CD4-positive, alpha-beta T cell treated with Interleukin-1 beta for 1 hour (primary cell): ENCODE measurements at places on chromosomes 1 and 21.

DNA sequence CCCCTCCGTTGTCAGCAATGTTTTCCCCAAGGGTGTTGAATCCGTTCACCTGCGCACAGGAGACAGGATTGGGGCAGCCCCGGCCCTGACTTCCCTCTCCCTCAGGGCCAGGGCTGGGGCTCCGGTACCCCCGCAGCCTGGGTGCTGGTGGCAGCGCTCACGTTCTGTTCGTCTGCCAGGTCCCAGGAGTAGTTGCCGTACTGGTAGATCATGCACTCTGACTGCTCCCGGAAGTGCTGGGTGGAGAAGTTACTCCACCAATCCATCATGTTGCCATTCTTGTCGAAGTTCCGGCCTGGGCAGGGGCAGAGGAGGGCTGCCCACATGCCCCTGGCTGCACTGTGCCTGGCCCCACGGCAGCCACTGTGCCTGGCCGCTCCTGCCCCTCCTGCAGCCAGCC is 6.1 kb downstream of the PRXL2B start:
- no peak for DNase-seq

GRCh38 chr21:31283025-31283424 is 61.0 kb downstream of the TIAM1 start:
- peak; percentile 12 for DNase-seq

GRCh38 chr1:161013131-161013487 is 7.8 kb downstream of the F11R start:
- DNase-seq = no peak

DNA sequence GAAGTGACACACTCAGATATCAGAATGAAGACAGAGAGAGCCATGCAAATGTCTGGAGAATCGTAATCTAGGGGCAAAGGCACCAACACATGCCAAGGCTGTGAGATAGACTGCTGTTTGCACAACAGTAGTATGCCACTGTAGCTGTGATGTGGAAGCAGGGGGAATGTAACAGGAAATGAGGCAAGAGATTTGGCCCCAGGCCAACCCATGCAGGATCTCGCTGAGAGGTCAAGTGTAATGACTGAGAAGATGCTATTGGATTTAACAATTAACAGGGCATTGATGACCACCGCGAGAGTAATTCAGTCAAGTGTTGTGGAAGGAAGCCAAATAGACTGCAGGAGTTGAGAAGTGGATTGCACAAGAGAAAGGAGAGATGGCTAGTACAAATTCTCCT is 107.3 kb upstream of the ST6GALNAC5 start:
- DNase-seq = no peak

GRCh38 chr1:210339500-210339899 is 10.8 kb downstream of the HHAT start:
- no peak for DNase-seq

- DNase-seq = no peak
These were observed 5.2 kb downstream of the GIPC2 start for GRCh38 chr1:78051005-78051404.

- DNase-seq = no peak
These were observed 19.2 kb upstream of the RLF start for GRCh38 chr1:40141878-40142535.

GRCh38 chr1:206010060-206010459 is 6.9 kb upstream of the RAB7B start:
- DNase-seq = no peak

GRCh38 chr1:173995475-173995874 is 26.7 kb downstream of the RC3H1 start:
- no peak for DNase-seq

DNA sequence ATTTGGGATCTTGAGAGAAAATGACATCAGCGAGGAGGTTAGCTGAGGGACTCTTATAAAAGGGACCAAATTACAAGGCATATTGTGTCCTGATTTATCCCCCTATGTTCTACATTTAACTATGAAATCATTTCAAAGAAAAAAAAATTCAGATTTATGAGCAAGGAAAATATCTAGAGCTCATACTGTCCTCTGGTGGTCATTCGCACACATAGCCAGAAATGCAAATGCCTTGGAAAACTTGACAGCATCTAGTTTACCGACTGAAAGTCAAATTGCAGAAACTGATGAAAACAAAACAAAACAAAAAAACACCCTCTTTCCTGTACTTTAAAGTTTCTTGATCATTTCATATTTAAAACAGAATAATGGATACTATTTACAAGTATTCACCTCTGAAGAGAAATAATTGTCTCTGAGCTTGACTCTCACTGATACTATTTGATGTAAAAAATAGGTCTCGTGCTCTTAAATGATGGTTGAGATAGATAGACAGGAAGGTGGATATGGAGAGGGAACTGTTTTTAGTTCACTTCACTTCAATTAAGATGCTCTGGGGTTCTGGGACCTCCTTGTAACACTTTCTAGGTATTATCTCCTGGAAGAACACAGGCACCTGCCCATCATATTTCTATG is 253.8 kb downstream of the PCP4 start:
- DNase-seq = no peak

- no peak for DNase-seq
These were observed 32.4 kb downstream of the AHDC1 start for GRCh38 chr1:27571439-27572018.

- no peak for DNase-seq
These were observed 35.5 kb downstream of the ITGB3BP start for GRCh38 chr1:63487336-63488065.

DNA sequence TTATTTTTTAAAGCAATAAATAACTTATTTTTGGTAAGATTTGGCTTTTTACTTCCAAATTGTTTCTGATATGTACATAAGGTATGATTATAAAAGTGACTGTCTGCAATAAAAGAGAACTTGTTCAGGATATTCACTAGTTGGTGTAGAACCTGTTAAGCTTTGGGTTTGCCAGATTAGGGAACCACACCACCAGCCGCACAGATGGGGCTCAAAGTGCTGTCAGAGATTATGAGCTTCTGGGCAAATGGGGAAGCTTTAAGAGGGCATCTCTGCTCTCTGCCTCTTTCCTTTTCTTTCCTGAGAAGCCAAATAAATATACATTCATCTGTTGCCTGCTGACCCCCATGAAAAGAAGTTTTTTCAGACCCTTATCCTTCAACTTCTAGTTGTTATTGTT is 25.4 kb downstream of the IVNS1ABP start:
- DNase-seq = no peak

DNA sequence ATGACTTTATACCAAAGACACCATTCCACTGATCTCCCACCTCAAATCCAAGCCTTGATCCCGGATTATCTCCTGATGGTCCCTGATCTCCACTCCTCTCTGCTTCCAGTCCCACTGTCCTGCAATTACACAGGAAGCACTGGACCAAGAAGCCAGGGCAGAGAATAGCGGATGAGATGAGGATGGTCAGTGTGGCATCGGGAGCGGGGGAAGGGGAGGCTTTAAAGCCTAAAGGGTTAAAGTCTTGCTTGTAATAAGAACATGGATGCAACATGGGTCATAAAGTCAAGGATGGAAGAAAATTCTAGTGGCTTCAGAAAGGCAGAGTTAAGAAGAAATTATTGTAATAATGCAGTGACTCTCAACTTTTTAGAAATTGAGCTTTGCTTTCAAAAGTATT is 364.0 kb upstream of the DUSP10 start:
- no peak for DNase-seq

DNA sequence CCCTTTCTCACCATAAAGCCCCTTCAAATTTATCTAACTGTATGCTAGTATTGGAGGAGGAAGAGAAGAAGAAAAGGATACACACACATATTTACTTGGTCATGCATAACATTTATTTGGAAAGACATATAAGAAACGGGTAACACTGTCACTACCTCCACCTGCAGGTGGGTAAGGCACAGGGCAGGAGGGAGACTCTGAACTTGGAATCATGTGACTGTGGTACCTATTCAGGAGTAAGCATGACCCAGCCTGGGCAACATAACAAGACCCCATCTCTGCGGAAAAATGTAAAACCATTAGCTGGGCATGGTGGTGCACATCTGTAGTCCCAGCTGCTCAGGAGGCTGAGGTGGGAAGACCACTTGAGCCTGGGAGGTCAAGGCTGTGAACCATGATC is 1.4 kb upstream of the PADI6 start:
- DNase-seq = no peak

- no peak for DNase-seq
These were observed 18.7 kb downstream of the EXOSC10 start for GRCh38 chr1:11080931-11081330.

DNA sequence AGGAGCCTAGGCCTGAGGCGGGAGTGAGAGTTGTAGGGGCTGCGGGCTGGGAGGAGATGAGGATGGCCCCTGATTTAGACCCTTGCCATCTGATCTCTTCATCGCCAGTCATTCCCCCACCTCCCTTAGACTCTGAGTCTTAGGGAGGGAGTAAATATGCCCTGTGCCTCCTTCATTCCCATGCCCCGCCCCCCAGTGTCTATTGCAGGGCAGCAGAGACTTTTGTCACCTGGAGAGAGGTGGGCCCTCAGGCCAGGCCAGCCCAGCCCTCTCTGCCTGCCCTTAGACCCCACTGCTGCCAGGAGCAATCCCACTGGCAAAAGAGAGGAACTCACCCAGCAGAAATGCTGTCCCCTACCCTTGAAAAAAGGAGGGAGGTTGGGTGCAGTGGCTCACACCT is 3.2 kb upstream of the MFAP2 start:
- DNase-seq = no peak

DNA sequence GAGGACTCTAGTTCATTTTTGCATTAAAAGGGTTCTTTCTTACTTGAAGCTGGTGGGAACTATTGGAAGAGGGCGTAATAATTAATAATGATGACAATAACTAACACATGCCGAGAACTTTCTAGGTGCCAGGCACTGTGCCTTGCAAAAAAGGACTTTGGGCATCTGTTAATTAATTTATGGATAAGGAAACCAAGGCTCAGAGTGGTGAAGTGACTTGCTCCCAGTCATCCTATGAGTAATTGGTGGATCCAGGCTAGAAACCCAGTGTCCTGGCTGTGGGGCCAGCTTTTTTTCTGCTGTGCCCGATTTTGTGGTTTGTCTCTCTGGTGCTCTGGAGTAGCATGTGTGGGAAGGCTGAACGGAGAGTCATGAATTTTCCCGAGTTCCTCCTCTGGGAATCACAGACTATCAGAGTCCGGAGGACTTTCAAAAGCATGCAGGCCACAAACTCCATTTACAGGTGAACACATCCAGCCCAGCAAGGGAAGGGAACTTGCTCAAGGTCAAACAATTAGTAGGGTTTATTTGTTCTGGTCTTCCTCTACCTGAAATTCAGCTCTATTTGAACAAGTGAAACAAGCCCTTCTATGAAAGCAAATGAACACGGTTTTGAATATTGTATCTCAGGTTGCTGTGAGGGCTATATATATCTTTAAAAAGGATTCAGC is 23.4 kb downstream of the ROR1 start:
- DNase-seq = no peak

DNA sequence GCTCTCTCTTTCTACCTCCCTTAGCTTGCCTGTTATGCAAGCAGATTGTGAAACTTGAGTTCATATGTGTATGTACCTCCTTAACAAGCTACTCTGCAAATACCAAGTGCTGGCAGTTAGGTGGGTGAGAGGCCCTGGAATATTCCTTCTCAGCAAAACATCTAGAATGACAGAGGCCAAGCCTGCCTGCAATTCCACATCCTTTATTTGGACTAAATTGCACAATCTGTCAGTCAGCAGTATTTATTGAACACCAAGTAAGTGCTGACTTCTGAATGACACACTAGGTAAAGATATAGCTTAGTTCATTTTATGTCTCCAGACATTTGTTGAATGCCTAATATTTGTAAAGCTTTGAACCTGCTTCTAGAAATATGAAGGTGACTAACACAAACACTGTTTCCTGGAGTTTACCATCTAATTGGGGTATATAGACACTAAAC is 87.5 kb downstream of the RGL1 start:
- DNase-seq = no peak

DNA sequence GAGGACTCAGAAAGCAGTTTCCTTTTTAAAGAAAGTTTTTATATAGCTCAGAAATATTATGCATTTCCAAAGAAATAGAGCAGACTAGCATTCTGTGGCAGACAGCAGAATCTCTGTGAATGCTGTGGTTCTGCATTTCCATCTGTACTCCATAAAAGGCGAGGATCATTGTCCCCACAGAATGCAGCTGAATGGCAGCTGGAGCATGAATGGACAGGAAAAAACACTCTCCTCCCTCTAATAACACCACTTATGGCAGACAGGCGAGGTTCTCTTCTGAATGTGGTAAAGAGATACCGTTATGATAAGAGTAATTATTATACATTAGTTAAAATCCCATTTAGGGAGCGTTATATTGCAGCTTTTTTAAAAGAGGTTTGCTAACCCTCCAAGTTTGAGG is 81.4 kb upstream of the WLS start:
- no peak for DNase-seq

DNA sequence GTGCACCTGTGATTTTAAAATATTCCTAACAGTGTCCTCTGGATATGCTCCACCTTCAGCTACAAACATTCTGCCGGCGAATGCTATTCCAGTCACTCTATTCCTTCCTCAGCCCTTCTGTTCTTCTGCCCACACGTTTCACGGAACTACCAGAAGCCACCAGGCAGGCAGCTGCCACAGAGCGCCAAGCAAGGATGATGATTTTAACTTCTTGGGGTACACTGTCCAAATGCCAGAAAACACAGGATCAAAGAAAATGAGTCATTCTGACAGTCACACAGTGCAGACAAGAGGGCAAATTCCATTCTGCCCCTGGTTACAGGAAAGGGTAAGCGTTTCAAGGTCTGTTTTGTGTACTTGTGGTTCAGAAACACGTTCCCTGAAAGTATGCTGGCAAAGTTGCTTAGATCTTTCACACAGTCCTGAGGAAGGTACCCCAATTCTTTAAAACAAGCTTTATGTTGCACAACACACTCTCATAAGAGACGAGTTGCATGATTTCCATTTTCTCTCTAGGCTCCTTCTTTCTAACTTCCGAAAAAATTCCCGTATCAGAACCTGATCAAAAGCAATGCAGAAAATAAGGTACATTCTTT is 508.3 kb upstream of the PKN2 start:
- DNase-seq = no peak

GRCh38 chr1:212218065-212218464 is 67.1 kb upstream of the PPP2R5A start:
- no peak for DNase-seq

GRCh38 chr1:201970334-201971159 is 11.9 kb upstream of the RNPEP start:
- DNase-seq = no peak

DNA sequence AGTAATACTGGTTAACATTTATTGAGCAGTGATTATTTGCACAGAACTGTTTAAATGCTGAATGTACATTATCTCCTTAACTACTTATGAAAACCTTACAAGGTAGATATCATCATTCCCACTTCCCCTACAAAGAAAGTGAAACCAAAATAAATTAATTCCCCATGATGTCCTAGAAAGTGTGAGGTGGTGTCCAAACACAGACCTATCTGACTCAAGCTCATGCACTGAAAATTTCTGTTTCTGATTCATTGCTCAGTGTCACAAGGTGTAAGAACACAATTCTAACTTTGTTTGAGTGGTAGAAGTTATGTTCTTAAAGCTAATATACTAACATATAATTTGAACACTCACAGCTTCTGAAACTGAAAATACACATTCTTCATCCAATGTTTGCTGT is 178.7 kb downstream of the MRPL39 start:
- no peak for DNase-seq

DNA sequence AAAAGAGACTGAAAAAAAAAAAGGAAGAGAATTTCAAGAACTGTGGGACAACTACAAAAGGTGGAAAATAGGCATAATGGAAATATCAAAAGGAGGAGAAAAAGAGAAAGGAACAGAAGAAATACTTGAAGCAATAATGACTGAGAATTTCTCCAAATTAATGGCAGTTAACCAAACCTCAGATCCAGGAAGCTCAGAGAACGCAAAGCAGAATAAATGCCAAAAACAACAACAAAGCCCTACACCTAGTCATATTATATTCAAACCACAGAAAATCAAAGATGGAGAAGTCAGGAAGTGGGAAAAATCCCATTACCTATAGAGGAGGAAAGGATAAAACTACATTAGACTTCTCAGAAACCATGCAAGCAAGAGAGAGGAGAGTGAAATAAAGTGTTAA is 20.7 kb upstream of the AHCYL1 start:
- DNase-seq = no peak
